Dorsolateral prefrontal cortex (tissue), 122 donors: ENCODE measurements at places on chromosomes 2 and 18.
A peak's percentile ranks its signal among the peaks of the same experiment; 100 is the strongest.

DNA sequence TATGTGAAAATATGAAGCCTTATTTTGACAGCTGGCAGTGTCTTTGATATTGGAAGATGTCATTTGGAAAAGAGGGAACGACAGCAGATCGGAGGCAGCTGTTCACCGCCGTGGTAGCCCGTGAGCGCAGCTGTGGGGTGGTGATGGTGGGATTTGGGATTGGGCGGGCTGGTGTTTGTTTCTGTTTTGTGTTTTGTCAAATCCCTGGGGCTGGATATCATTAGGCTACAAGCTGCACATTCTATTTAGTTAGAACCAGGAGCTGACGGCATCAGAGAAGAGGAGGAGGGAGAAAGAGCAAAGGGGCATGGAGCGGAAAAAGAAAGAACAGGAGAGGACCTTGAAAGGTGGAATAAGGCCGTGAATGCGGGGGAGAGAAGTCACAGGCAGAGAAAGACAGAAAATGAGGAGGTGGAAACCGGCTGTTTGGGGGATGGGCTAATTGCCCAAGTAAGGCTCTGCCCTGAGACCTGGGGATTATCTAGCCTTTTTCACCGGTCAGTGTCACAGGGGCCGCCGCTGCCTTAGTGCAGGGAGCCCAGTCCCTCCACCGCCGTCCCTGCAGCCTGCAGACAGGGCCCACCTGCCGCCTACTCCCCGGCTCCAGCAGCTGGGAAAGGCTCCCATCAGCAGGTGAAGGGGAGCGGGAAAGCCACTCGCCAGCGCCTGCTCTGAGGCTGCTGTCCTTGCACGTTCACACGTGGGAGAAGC, 88.0 kb downstream of the ZCCHC2 start:
- no peak for DNase-seq

DNA sequence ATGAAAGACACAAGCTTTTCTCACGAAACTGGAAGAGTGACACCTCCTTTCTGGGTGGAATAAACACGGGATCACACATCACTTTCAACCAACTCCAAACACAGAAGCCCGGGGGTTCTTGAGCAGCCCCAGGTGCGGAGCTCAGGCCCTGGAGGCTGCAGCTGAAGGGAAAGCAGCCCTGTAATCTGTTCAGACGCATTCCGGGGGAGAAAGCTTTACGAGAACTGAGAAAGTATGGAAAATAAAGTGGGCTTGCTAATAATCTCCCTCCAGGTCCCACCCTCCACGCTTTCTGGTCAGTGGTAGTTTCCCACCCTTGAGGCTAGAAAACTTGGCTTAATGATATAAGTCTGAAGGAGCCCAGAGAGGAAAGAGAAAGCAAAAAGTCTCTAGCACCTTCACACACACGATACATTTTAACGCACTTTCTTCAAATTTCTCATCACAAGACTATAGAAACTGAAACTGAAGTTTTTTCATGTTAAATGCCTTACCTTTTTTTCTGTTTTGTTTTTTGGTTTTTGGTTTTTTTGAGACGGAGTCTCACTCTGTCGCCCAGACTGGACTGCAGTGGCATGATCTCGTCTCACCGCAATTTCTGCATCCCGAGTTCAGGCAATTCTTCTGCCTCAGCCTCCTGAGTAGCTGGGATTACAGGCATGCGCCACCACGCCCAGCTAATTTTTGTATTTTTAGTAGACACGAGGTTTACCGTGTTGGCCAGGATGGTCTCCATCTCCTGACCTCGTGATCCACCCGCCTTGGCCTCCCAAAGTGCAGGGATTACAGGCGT, 141.3 kb downstream of the AFF3 start:
- no peak for DNase-seq

- peak; percentile 87 for DNase-seq
These were observed 4.1 kb upstream of the NEURL3 start for GRCh38 chr2:96509114-96509846.

GRCh38 chr2:214341646-214342045, 69.2 kb upstream of the VWC2L start:
- no peak for DNase-seq

GRCh38 chr2:160977376-160977775, 182.9 kb upstream of the TANK start:
- no peak for DNase-seq

DNA sequence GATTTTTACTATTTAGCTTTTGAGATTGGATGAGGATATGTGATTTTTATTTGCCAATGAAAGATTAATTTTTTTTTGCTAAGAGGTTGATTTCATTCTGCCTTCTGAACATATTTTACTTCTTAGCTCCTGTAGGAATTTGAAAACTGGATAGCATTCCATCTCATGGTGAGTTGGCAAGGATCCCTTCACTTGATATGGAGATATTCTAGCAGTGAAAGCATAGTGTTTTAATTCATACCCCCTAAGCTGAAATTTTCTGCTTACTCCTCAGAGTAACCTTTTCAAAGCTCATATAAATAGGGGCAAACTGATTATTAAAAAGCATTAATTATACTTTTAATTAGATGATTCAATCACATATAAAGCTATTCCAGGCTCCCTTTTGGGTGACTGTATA, 61.0 kb upstream of the KCNJ3 start:
- DNase-seq, result no peak

- DNase-seq, result no peak
These were observed 167.7 kb downstream of the PLCL1 start for GRCh38 chr2:197972061-197972460.

- DNase-seq, result no peak
These were observed 628 bp upstream of the ZFAND2B start for GRCh38 chr2:219205981-219206327.

- DNase-seq, result no peak
These were observed 13.6 kb upstream of the KIDINS220 start for GRCh38 chr2:8850845-8851487.

DNA sequence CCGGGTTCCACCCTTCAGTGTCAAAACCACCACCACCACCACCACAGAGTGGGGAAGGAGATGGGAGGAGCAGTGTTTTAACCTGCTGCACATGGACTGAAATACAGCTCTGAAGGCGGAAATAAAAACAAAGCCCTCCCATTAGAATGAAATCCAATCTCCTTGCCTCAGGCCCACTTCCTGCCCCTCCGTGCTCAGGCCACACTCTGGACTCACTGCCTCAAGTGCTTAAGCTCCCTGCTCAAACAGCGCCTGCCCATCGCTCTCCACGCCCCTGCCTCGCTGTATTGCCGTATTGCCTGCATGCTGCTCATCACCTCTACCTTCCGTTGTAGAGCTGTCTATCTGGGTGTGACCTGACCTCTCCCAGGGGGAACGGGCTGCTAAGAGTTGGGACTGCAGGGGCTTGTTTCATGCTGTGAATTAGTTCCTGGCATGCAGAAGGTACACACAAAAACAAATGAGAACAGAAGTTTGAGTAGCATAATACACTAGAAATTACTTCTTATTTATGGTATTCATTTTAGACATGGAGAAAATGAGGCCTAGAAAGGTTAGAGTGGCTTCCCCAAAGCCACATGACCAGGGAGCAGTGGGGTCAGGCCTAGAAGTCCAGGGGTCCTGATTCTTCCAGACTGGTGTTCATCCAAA, 31.6 kb upstream of the NEB start:
- no peak for DNase-seq

- DNase-seq, result no peak
These were observed 76.7 kb upstream of the PKDCC start for GRCh38 chr2:41970988-41971660.

GRCh38 chr2:238107525-238108422, 7.6 kb downstream of the ESPNL start:
- DNase-seq, result no peak

GRCh38 chr18:27202741-27203140, 17.6 kb upstream of the CHST9 start:
- no peak for DNase-seq

DNA sequence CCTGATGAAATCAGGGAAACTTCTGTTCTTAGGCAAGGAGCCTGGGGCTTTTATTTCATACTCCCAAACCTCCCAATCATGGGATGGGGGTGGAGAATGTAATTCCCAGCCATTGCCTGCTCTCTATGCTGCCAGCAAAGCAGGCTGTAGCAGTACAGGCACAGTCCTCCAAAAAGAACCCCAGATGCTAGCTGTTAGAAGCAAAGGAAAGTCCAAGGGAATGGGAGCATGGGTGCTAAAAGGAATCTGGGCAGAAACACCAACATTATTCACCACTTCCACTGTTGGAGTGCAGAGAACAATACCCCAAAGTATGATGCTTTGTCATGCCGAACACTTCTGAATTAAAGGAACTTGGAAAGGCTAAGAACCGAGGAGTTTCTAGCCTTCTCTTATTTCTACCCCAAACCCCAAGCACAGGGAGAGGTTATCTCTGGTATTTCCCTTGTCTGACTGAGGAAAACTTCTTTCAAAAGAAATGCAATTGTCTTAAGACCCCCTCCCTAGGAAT, 24.7 kb downstream of the MDH1 start:
- no peak for DNase-seq

GRCh38 chr2:17258861-17259260, 259.4 kb downstream of the RAD51AP2 start:
- DNase-seq, result no peak

- DNase-seq, result no peak
These were observed 63.1 kb downstream of the TSN start for GRCh38 chr2:121818546-121818945.

DNA sequence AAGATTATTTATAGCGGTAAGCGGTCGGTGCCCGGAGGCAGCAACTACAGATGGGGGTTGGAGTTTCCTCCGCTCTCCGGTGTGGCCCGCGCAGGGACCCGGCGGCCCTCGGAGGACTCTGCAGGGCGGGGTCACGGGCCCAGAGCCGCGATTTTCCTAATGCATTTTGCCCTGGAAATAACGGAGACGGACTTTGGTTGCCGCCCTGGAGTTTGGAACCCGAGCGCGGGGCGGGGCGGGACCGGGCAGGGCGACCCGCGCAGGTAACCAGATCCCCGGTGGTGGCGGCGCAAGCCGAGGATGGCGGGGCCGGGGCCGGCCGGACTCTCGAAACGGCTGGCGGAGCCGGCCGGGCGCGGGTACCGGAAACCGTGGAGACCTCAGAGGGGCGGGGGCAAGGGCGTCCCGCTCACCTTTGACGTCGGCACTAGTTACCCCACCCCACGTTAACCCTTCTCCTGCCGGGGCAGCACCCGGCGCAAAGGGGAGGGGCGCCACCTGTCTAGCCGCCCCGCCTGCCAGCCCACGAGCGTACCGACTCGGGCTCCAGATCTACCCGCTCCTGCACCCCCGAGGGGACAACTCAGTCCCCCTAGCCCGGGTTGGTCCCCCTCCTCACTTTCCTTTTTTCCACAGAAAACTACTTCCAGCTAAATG, 2.9 kb downstream of the CYP26B1 start:
- DNase-seq, result peak; percentile 45

- DNase-seq, result no peak
These were observed 14.5 kb downstream of the SH3RF3 start for GRCh38 chr2:109143214-109144187.

DNA sequence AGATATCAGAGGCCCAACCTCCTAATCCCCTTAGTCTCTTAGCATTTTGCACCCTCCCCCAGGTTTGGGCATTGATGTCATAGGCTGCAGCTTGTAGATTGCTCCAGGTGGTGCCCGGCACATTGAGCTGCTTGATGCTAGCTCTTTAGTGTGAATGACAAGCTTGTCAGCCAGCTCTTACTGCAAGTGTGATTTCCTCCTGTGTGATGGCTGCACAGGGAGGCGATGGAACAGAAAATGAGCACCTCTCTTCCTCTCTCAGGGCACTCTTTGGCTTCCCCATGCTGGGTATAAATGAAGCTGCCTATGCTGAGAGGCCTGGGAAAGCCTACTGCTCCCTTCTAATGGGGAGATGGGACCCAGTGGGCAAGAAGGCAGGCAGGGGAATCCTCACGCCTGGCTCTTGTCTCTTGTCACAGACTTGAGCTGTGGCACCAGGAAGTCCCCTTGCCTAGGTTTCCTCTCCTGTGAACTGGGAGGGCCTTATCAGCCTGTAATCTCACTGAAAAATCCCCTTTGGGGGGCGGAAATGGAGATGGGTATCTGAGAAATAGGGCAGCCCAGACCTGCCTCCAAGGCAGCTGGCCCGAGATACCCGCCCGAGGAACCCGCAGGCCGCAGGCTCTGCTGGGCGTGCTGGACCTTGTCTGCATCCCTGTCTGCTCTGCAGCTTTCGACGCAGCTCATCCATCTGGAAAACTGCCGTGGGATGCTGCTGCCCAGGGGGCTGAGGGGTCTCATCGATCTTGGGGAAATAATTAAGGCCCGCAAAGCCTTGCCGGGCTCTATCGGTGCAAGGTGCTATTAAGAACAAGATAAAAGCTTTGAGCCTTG, 163.5 kb upstream of the CXCR4 start:
- no peak for DNase-seq

DNA sequence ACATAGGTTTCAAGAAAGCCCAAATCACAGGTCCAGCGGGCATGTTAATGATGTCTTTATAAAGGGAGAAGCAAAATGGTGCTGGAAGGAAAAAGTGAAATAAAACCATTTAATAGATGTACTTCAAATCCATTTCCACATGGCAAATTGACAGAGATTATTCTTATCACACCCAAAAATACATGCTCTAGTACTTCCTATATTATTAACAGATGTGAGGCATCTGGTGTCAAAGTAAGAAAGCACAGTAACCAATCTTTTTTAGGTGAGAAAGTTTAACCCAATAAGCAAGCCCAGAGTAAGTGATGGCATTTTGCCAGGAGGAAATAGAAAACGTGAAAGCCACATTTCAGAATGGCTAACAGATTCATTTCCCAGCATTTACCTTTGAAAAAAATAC, 128.0 kb downstream of the ABCA12 start:
- DNase-seq, result no peak

GRCh38 chr2:81545626-81546025, 1241.1 kb upstream of the LRRTM1 start:
- no peak for DNase-seq

DNA sequence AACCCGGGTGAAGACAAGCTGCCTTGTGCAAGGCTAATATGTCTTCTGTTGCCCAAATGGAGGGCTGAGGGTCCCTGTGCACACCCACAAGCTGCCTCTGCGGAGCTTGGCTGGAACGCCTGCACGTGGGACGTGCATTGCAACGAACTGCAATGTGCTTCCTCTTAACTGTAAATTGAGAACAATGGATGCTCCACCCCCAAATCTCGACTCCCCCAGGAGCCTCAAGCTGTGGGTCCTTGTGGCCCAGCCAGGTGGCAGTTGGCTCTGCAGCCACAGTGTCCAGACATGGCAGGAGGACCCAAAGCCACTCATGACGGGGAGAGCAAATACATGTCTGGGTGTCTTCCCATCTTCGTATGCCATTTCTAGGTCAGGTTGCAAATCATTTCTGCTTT, 90.1 kb downstream of the TWIST2 start:
- DNase-seq, result no peak
